ENCODE measurements at places on chromosomes 4 and X.

DNA sequence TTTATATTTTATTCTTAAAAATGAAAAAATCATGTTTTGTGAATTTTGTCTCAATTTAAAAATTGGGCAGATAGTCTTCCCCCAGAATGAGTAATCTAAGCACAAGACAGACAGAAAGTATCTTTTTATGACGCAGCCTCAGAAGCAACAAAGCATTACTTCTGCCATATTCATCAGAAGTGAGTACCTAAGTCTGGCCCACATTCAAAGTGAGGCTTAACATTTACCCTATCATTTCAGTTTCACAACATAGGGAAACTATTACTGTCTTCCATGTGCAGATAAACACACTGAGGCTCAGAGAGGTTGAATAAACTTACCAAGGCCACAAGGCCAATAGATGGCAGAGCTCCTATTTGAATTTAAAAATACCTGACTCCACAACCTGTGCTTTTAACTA, 4.4 kb upstream of the PRDX4 start:
- peak; percentile 82 for DNase-seq

GRCh38 chr4:12573716-12574115, 910.4 kb downstream of the RAB28 start:
- DNase-seq = no peak

DNA sequence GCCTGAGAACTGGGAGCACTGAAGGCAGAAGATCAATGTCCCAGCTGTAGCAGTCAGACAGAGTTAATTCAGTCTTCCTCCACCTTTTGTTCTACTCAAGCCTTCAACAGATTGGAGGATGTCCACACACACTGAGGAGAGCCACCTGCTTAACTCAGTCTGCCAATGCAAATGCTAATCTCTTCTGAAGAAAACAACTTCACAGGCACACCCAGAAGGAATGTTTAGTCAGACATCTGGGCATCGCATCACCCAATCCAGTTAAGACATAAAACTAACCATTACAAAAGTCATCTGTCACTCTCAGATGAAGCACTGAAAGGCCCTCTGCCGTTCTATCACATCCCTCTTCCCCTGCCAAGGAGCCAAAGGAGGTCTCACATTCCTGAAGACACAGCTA, 173.7 kb downstream of the CENPC start:
- DNase-seq = no peak

GRCh38 chr4:107404591-107405300, 315.3 kb downstream of the PAPSS1 start:
- no peak for DNase-seq

DNA sequence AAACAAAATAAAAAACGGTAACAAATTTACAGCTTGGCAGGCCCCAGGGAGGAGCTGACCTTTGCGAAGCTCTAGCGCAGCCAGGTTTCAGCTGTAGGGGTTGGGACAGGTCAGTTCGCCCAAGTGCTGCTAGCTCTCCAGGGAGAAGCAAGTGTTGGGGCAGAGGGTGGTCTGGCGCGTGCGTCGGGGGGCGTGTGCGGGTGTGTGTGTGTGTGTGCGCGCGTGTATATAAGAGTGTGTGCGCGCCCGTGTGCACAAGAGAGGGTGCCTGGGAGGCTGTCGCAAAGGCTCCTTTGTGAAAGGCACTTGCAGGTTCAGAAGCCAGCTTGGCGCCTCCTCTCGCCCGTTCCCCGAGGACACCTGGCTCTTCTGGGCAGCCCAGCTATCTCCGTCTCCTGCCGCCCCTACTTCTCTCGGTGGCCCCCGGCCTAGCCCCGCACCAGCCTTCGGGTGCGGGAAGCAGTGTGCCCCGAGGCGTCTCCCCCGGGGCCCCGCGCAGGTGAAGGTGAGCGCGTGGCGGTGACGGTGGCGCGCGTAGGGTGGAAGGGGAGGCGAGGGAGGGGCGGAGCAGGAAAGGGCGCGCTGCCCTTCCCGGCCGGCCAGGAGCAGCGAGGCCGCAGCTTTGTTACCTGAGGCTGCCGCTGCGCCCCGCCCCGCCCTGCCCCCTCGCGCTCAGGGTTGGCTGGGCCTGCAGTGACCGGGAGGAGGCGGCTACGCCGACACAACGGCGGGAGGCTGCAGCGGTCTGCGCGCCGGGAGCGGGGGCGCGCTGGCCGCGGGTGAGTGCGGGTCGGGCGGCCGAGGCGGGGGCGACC, at the start of gene FHDC1:
TSS of gene FHDC1 (plus strand) at position 693 of the 815 bp plus-strand sequence. CDS start 6,735 bp downstream, outside the sequence.
- DNase-seq = peak; percentile 39

GRCh38 chr4:139511320-139511719, 44.7 kb downstream of the SETD7 start:
- DNase-seq = no peak

DNA sequence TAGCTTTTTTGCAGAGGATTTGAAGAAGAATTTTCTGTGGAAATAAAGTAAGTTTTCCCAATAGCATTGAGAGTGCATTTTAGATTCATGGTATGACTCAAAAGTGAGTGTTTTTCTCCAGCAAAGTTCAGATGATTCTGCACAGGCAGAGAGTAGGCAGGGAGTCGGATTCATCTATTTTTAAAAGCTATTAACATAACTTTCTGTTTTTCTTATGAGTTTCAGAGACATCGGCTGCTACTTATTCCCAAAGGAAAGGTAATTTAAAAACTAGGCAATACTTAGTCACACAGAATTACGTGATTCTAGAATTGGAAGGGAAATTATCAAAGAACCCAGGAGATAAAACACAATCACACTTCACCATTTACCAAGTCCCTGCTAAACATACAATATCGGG, 4.4 kb downstream of the CCDC110 start:
- peak; percentile 59 for DNase-seq

- no peak for DNase-seq
Measured at GRCh38 chr4:69984030-69984443, 11.7 kb upstream of the STATH start.

- DNase-seq = no peak
Measured at GRCh38 chr4:112201915-112202505, 29.6 kb upstream of the AP1AR start.

GRCh38 chrX:142999199-142999701, 26.5 kb upstream of the SPANXN4 start:
- DNase-seq = no peak

DNA sequence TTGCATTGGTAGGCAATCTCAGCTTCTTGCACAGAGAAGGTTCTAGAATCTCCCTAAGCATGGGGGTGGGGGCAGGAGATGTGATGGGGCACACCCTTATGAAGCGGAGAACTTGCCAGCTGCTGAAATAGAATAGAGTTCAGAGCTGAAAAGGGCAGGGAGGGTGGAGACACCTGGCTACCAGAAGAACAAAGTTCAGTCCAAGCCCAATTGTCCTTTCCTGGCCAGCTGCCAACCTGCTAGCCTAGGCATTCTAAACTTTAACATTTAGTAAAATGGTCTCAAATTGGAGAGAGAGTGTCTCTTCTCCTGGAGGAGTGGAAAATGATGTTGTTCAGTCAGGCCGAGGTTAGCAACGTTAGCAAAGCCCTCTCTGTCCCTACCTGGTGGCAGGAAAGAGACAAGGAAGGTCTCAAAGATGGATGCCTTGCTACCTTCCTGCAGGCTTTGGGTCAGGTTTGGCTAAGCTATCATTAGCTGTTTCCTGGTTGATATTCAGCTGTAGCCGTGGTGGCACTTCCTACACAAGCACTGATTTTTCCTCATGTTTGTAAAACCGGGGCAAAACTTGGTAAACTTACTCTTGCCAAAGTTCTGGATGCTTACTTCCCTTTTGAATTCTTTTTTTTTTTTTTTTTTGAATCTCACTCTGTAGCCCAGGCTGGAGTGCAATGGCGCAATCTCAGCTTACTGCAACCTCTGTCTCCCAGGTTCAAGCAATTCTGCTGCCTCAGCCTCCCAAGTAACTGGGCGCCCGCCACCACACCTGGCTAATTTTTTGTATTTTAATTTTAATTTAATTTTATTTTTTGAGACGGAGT, 34.7 kb upstream of the NYX start:
- DNase-seq = no peak

DNA sequence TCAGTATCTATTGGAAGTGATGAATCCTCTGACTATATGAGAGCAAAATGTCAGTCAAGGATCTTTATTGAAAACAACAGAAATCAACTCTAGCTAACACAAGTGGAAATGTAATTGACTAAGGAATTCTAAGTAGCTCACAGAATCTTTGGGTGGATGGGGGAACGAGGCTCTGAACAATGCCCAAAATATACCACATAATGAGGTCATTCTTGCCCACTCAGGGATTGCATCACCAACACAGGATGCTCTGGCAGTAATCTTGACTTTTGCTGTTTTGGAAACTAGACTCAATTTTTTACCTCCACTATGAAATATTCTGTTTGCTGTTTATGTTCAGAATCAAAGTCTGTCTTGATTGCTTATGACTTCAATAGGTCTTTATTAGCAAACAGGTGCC, 127.4 kb upstream of the UNC5C start:
- no peak for DNase-seq

DNA sequence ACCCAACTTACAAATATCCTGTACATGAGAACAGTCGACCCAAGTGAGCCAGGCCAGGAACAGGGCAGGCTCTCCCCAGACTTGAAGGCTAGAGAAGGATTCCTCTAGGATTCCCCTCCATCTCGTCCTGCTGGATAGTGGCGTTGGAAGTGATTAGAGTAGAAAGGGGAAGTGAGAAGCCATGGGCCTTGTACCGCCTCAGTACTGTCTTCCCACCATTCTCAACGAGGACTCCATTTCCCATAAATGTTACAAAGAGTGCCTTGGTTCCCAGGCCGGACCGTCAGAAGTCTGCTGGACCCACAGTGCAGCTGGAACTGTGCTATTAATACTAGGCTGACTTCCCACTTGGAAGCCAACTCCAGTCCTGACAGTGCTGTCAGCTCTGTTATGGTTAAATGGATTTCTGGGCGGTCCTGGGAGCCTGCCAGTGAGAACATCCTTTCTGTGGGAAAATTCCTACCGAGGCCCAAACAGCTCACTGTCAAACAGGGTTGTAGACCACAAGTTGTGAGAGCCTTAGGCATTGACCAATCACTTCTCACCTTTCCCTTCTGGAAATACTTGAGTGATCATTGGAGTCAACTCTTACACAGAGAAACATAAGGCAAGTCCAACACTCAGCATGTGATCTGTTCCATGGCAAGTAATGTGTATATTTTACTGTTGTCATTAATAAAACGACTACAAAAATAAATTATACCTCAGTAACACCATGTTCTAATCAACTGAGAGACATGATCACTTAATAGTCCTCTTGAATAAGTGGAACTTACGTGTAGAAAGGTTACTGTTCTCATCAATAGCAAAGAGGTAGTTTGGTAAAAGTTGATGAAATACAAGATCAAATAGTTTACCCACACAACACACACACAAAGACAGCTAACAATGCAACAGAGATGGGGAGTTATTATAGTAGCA, 58.4 kb downstream of the AMELX start:
- DNase-seq = peak; percentile 26

DNA sequence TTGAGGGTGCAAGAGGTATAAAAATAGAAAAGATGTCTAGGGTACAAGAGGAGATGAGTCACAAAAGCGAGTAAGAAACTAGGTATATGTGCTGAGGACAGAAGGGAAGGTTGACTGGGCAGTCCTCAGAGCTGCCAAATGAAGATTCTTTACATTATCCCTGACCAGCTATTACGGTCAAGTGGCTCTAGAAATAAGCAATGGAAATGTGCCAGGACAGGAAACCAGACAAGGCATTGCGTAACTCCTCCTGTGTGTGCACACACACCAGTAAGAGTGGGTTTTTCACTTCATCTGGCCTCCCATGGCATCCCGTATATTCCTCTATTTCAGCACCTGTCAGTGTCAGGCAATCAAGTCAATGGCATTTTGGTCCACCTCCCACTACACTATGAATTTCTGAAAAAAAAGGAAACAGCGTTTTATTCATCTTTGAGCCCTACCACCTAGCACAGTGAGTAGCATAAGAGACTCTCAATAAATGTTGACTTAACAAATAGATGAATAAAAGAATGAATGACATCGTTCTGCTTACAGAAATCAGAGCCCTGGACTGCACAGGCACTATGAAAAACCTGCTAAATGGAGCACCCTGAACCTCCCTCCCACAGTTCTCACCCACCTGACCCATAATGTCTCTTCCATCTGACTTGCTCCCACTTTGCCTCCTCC, 62.6 kb upstream of the KLF3 start:
- peak; percentile 47 for DNase-seq

GRCh38 chrX:108811891-108812290, 75.5 kb upstream of the IRS4 start:
- no peak for DNase-seq

- DNase-seq = peak; percentile 82
Measured at GRCh38 chr4:27217261-27217769, 356.7 kb downstream of the STIM2 start.

DNA sequence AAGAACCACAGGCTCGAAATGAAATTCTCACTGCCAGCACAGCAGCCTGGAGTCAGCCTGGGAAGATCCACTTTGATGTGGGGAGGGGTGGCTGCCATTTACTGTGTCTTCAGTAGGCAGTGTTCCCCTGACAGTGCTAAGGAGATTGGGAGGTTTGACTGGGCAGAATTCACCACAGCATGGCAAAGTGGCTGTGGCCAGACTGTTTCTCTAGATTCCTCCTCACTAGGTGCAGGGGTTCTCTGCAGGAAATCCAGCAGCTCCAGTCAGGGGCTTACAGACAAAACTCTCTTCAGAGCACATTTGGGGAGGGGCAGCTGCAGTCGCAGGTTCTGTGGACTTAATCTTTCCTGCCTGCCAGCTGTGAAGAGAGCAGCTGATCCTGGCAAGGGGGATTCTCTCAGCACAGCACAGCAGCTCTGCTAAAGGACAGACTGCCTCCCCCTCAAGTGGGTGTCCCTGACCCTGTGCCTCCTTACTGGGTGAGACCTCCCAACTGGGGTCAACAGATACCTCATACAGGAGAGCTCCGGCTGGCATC, 1174.0 kb downstream of the RAPGEF2 start:
- no peak for DNase-seq

DNA sequence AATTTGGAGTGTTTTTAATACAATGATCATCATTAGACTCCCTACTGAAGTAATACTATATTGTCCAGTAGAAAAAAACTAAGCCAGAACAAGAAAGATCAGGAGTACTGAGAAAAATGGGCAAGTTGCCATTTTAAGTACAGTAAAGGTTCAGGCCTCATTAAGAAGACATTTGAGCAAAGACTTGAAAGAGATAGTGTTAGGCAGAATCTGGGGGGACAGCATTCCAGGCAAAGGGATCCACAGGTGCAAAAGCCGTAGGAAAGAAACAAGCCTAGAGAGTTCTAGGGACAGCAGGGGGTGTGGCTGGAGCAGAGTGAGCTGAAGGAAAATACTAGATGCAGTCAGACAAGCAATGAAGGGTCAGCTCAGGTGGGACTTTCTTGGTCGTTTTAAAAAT, 58.1 kb upstream of the INTU start:
- no peak for DNase-seq

DNA sequence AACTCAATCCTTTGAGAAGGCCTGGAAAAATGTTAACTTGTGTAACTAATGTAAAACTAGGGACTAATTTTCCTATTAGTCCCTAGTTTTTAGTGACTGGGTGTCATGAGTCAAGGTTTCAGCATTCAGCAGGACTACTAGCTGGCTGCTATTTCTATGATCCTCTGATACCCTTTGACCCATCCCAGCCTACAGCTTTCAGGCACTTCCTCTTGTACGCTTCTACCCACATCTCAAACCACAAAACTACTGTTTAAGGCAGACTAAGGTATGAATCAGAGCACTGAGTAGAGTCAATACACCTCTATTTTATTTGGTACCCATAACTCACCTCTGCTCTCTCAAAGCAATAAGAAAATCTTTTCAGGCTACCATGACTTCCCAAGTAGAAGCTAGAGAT, 809.6 kb downstream of the PDHA2 start:
- no peak for DNase-seq

GRCh38 chr4:8838296-8838960, 33.2 kb downstream of the HMX1 start:
- DNase-seq = no peak

Measured in GM23248 (cell line).